ENCODE measurements at places on chromosomes 16 and 17.
A peak's percentile ranks its signal among the peaks of the same experiment; 100 is the strongest.

DNA sequence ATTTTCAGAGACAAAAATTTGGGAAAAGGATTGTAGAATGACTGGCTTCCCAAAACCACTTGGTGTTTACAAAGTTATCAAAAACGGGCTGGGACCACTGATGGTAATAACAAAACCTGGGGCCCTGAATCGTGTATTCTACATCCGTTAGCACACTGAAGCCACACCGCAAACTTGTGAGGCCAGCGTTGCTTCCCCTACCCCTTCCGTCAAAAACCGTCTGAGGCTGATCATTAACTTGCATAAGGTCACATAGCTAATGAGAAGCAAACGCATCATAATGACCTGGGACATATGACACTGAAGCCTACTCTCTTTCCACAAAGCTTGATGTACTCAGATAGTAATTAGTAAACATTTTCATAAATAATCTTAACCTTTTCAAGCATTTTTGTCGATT, 704.3 kb downstream of the MAF start:
- H3K4me1 ChIP-seq, result no peaks in the 10 kb centered on the region
- no peak overlapping the region for H3K27ac ChIP-seq
- no peak for DNase-seq
- H3K4me3 ChIP-seq, result no peak overlapping the region
- H3K36me3 ChIP-seq, result no peaks in the 10 kb centered on the region

DNA sequence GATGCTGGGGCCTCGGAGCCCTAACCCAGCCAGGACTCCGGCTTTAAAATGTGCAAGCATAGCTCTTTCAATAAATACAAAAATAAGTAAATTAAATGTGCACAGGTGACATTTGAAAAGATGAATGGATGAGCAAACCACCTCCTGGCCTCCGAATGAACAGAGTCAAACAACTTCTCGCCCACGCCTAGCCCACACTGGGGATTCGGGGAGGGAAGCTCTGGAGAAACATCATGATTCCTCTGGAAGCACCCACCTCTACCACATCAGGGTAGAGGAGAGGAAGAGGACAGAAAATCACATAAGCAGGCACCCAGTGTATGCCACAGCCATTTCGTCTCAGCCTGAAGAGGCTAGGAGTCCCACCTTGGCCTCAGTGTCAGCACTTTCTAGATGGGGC, 105.8 kb downstream of the SDK2 start:
- peaks cover 94% of the 10 kb centered on the region for H3K27me3 ChIP-seq
- no peaks in the 10 kb centered on the region for H3K36me3 ChIP-seq
- no peak overlapping the region for H3K4me3 ChIP-seq
- DNase-seq, result no peak

DNA sequence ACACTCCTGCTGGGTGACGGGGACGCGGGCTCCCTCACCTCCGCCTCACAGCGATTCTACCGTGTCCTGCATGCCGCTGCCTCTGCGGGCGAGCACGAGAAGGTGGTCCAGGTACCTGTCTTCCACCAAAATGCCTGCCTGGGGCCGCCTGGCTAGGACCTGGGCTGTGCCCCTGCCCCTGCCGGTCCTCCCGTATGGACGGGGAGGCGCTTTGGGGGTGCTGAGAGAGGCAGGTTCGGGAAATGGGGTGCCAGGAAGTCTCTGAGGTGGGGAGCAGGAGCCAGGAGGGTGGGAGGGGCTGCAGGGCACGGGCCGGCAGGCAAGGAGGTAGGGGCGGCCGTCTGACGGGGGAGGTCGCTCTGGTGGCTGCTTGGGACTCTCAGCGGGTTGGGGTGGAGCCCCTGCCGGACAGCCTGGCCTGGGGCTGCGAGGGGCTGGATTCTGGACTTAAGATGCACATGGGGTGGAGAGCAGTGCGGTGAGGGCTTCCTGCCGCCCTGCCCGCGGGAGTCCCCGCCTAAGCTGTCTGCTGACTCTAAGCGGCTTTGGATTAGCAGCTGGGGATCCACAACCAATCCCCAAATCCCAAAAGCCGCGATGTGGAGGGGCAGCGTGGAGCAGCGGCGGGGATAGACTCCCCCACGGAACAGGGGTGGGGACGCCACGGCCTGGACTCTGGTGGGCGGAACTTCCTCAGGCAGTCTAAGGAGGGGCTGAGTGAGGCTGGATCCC, 5.8 kb downstream of the CHTF18 start:
- 0 out of 2 replicates have a peak, but pooled peaks cover 1% of the 10 kb centered on the region for H3K4me1 ChIP-seq
- no peaks in the 10 kb centered on the region for H3K36me3 ChIP-seq
- H3K4me3 ChIP-seq, result no peak overlapping the region
- no peak for DNase-seq
- H3K27me3 ChIP-seq, result no peaks in the 10 kb centered on the region

DNA sequence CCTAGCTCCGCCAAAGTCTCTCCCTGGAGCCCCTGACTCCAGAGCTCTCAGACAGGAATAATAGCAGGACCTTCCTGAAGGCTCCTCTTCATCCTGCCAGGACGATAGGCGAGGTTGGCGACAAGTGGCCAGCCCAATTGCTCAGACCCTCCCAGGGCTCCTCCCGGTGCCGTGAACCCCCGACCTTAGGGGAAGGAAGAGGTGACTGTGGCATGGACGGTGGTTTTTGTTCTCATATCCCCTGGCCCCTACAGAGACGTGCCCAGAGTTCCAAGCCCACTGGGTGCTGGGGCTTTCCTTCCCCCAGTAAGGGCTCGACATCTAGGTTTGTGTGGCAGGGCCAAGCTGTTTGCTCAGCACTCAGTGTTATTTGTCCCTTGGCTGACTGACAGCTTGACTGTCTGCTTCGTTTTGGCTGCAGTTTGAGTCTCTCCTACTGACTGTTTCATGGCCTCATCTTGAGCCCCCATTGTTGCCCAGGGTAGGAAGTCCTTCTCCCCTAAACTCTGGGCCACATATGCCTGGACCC, 4.6 kb upstream of the ADCY7 start:
- H3K27me3 ChIP-seq, result no peaks in the 10 kb centered on the region
- peaks cover 15% of the 10 kb centered on the region for H3K4me1 ChIP-seq
- no peak overlapping the region for H3K4me3 ChIP-seq
- no peak overlapping the region for H3K27ac ChIP-seq
- DNase-seq, result no peak
- H3K36me3 ChIP-seq, result no peaks in the 10 kb centered on the region

- no peaks in the 10 kb centered on the region for H3K36me3 ChIP-seq
- H3K4me1 ChIP-seq, result peaks cover 10% of the 10 kb centered on the region
- H3K4me3 ChIP-seq, result no peak overlapping the region
- no peaks in the 10 kb centered on the region for H3K27me3 ChIP-seq
- no peak for DNase-seq
- no peak overlapping the region for H3K27ac ChIP-seq
These were observed 399.9 kb downstream of the UTP18 start for GRCh38 chr17:51660266-51660665.

DNA sequence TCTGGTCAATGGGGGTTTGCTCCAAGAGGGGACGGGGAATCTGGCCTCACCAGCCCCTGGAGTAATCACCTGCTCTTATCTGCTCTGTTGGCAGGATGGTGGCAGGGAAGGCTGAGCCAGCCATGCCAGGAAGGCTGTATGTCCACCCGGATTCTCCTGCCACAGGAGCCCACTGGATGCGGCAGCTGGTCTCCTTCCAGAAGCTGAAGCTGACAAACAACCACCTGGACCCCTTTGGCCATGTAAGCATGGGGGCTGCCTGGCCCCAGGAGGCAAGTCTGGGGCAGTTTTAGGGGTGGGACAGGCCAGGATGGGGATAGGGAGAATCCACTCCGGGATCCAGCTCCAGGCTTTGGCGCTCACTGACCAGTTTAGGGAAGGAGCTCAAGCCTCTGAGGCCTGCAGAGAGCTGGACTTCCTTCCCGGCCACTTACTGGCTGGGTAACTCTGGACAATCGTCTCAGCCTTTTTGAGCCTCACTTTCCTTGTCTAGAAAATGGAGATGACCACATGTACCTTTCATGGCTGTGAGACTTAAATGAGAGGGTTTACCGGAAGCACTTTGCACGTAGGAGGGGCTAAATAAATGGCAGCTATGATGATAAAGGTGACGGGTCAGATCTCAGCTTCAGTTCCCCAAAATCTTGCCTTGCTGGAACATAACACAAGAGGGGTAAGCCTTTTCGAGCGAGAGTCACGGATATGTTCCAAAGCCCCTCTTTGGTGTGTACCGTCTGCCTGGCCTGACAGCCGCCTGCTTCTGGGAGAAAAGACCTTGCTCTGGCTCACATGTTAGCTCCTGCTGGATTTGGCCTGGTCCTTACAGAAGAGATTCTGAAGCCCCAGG, 15.4 kb downstream of the TBX4 start:
- no peak overlapping the region for H3K4me3 ChIP-seq
- H3K36me3 ChIP-seq, result no peaks in the 10 kb centered on the region
- peaks cover 2% of the 10 kb centered on the region for H3K27me3 ChIP-seq
- no peak overlapping the region for H3K27ac ChIP-seq
- no peaks in the 10 kb centered on the region for H3K4me1 ChIP-seq
- DNase-seq, result no peak

DNA sequence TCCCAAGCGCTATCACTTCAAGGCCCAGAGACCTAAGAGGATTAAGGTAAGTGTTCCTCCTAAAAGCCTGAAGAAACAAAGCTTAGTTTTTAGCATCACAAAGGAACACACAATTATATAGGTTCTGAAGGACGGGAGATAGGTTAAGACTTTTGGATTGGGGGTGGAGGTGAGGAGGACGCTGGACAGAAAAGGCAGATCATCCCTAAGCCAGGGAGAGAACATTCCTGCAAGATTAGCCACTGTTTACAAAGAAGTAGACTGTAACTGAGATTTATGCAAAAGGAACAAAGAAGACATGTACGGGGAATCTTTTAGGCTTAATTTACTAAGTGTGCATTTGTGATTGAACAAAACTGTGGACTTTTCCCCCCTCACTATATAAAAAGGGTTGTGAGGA, 184.1 kb upstream of the IRX5 start:
- no peaks in the 10 kb centered on the region for H3K27me3 ChIP-seq
- no peak for DNase-seq
- no peak overlapping the region for H3K27ac ChIP-seq
- H3K4me1 ChIP-seq, result no peaks in the 10 kb centered on the region
- no peaks in the 10 kb centered on the region for H3K36me3 ChIP-seq

DNA sequence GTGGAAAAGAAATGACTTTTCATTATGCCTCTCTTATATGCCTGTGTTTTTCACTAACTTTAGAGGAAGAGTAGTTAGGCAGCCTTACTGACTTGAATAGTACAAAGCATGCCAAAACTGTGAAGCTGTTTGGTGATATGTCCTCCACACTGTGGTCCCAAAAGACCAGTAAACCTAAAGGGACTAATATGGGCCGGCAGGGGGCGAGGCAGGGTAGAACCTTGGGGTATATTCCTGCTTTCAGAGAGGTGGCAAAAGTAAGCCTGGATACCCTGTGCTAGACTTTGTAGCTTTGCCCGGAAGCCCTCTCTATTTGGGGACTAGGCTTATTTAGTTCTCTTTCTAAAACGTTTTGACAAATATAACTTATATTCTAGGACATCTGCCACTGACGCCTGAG, 36.5 kb upstream of the VWA3A start:
- no peaks in the 10 kb centered on the region for H3K27me3 ChIP-seq
- no peak overlapping the region for H3K27ac ChIP-seq
- H3K36me3 ChIP-seq, result no peaks in the 10 kb centered on the region
- H3K4me1 ChIP-seq, result 0 out of 2 replicates have a peak, but pooled peaks cover 2% of the 10 kb centered on the region

GRCh38 chr16:48182979-48183537, 27.3 kb upstream of the ABCC12 start:
- no peaks in the 10 kb centered on the region for H3K27me3 ChIP-seq
- H3K36me3 ChIP-seq, result no peaks in the 10 kb centered on the region

DNA sequence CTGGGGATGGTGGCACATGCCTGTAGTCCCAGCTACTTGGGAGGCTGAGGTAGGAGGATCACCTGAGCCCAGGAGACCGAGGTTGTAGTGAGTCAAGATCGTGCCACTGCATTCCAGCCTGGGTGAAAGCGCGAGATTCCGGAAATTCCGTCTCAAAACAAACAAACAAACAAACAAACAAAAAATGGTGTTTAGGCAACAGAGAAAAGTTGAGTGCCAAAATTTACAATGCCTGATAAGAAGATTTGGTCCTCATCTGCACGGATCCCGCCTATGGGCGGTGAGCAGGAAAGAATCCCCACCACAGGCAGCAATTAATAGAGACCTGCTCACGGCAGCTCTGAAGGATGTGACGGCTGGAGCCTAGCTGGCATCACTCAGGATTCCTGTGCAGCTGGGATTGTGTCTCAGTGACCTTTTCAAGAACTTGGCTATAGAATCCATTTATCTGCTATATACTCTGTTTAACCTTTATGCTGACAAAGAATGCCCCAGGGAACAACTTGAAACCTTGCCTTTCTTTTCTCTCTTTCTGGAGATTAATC, 14.0 kb upstream of the TEX2 start:
- no peak overlapping the region for H3K27ac ChIP-seq
- peaks cover 24% of the 10 kb centered on the region for H3K4me1 ChIP-seq
- no peak for DNase-seq
- H3K4me3 ChIP-seq, result no peak overlapping the region

GRCh38 chr17:37168731-37169353, 206.9 kb upstream of the C17orf78 start:
- H3K27ac ChIP-seq, result no peak overlapping the region
- H3K27me3 ChIP-seq, result no peaks in the 10 kb centered on the region
- no peaks in the 10 kb centered on the region for H3K36me3 ChIP-seq
- no peak overlapping the region for H3K4me3 ChIP-seq

- no peak for DNase-seq
- H3K27ac ChIP-seq, result peak overlapping the region; percentile 98
- no peaks in the 10 kb centered on the region for H3K27me3 ChIP-seq
- no peaks in the 10 kb centered on the region for H3K36me3 ChIP-seq
- H3K4me3 ChIP-seq, result no peak overlapping the region
These were observed 54.4 kb downstream of the MFSD11 start for GRCh38 chr17:76792348-76792747.

DNA sequence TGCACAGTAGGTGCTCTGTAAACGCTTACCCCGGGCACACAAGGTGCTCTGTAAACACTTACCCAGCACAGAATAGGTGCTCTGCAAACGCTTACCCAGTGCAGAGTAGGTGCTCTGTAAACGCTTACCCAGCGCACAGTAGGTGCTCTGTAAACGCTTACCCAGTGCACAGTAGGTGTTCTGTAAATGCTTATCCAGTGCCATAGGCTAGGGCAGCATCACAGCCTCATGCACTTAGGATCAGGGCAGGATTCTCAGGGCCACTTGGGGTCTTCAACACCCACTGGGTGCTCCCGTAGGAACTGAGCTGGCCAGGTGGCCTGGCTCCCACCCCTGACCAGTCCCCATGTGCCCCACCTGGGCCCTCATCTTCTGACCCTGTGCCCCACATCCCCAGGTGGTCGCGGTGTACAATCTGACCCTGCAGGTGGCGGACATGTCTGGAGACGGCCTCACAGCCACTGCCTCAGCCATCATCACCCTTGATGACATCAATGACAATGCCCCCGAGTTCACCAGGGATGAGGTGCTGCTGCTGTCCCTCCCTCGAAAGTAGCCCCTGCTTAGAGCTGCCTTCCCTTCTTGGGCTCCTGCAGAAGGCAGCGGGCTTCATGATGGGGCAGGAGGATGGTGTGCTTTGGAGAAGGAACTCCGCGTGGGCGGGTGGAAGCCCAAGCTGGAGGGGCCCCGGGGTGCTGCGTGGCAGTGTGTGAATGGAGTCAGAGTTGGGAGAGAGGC, 13.1 kb downstream of the SLC22A31 start:
- H3K4me3 ChIP-seq, result no peak overlapping the region
- H3K27me3 ChIP-seq, result no peaks in the 10 kb centered on the region
- no peaks in the 10 kb centered on the region for H3K36me3 ChIP-seq
- no peak overlapping the region for H3K27ac ChIP-seq
- H3K4me1 ChIP-seq, result no peaks in the 10 kb centered on the region

All from MM.1S (cell line).